ENCODE measurements at places on chromosomes 7 and 10. TPM values are rescaled to one million over a fixed set of nuclear protein-coding genes. Genes with fewer than 3 reads are reported as not detected.

Gene SLC29A4
- 8.7 TPM for total RNA-seq

Gene SLC39A12
- total RNA-seq = not detected

Gene PILRA
- 0.18 TPM for total RNA-seq

Gene ASB10
- not detected for total RNA-seq

Gene CHN2
- total RNA-seq = 0.21 TPM
